GM04504 (cell line): ENCODE measurements at places on chromosomes 7 and 10.
A peak's percentile ranks its signal among the peaks of the same experiment; 100 is the strongest.

DNA sequence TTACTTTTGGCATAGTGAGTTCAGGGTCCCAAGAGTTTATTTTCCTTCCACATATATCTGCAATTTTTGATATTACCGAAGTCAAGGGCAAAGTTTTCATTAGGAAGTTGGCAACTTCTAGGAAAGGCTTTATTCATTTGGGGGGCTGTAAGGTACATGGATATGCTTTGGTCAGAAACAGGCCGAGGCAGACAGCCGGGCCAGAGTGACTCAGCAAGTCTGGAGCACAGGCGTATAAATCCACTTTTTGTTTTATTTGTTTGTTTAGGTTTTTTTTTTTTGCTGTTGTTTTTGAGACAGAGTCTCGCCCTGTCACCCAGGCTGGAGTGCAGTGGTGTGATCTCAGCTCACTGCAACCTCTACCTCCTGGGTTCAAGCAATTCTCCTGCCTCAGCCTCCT lies 3.7 kb downstream of the ZNF680 start:
- no peak for DNase-seq

DNA sequence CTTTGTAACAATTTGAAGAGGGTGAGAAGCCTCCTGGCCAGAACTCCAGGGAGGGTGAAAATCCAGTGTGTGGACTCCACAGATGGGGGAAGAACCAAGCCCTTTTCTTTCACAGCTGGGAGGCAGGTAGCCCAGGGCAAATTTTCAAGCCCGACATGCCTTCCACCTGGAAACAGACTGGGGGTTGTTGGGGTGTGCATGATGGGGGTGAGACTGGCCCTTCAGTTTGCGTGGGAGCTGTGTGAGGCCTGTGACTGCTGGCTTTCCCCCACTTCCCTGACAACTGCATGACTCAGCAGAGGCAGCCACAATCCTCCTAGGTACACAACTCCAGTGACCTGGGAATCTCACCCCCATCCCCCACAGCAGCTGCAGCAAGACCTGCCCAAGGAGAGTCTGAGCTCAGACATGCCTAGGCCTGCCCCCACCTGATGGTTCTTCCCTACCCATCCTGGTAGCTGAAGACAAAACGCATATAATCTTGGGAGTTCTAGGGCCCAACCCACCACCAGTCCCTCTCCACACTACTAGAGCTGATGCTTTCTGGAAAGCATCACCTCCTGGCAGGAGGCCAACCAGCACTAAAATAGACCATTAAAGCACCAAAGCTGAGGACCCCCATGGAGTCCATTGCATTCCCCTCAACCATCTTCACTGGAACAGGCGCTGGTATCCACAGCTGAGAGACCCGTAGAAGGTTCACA lies 445.4 kb downstream of the TFEC start:
- DNase-seq, result no peak

- no peak for DNase-seq
These were observed 61.7 kb upstream of the RAB11FIP2 start for GRCh38 chr10:118108194-118109026.

DNA sequence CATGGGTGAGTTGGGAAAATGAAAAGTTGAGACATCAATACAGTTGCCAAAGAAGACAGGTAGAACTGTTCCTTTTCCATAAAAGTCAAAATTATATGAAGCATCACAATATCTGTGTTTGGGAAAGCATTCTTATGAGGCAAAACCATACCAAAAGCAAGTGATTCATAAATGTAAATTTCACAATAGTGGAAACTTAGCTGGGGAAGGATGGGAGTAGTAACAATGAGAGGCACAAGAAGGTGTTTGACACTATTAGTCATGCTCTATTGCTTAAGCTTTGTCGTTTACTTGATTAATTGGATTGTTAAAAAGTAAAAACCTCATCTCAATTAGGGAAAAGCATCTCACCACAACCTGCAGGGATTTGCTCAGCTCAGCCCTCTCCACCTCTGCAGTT lies 240.2 kb downstream of the C7orf25 start:
- peak; percentile 59 for DNase-seq

DNA sequence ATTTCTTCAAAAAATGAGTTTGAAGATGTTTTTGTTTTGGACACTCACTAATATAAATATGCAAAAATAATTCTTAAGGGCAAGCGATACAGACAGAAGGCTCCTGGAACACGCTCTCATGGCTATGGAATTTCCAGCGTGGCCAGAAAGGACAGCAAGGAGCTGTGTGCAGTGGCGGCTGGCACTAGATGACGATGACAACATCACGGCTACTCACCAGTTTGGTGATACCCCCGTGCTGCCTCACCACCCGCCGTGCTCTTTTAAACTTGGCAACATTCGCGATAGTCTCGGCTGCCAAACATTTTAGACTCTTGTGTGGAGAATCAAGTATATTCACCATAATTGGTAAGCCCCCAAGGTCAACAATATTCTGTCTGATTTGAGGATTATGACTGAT lies 54.9 kb downstream of the ODAD2 start:
- DNase-seq, result no peak

- DNase-seq, result no peak
These were observed 1.4 kb downstream of the BCCIP start for GRCh38 chr10:125824736-125825135.

DNA sequence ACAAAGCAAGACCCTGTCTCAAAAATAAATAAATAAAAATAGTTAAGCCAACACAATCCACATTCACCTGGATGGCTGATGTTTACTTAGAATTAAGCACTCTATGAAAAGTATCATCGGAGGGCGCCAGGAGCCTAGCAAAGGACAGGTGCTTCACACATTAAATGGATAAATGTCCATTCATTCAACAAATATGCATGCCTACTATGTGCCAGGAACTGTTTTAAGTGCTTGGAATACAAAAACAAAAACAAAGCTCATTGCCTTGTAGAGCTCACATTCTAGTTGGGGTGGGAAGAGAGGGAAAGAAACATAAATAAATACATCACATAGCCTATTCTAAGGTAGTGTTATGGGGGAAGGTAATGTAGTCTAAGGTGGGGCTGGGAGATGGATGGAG lies 4.1 kb downstream of the BAIAP2L1 start:
- DNase-seq, result no peak

DNA sequence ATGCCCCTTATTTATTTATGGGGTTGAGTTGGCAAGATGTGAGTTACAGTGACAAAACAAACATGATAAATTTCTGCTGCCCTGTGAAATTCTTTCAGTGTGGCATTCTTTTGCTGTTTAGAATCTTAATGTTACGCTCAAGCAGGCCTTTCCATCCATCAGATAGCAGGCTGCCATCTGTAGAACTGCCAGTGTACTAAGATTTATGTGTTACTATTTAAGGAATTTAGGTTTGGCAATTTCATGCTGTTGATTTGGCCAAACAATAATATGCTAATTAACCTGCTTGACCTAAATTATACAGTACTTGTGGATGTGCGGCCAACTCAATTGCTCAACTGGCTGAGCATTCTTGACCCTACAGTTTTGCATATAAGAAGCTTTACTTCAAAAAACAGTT lies 477.7 kb upstream of the TPK1 start:
- DNase-seq, result no peak
